ENCODE measurements at places on chromosomes 4 and X. TPM values are rescaled to one million over a fixed set of nuclear protein-coding genes. Genes with fewer than 3 reads are reported as not detected.

- DNase-seq = no peak
Measured at GRCh38 chr4:22556495-22556894, 40.6 kb upstream of the ADGRA3 start.

DNA sequence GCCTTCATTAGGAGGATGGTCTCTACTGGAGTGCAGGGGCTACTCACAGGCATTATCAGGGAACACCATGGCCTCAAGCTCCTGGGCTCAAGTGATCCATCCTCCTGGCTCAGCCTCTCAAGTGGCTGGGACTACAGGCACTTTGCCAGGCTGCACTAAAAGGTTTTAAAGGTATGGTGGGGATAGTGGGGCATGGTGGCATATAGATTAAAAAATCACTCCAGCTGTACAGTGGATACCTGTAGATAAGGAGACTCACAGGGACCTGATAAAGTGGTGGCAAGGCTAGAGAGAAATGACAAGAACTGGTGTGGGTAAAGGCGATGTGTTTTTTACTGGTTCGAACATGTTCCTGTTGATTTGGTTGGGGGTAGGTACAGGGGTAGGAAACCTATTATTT lies 5.9 kb downstream of the ZAR1 start:
- DNase-seq = no peak

- no peak for DNase-seq
Measured at GRCh38 chrX:1323315-1323714, 13.3 kb upstream of the IL3RA start.

The STOX2 gene
- total RNA-seq = 1.1 TPM
